Right lung (tissue), 10 donors: ENCODE measurements at places on chromosomes 1 and 21. TPM values are rescaled to one million over a fixed set of nuclear protein-coding genes. Genes with fewer than 3 reads are reported as not detected.

- no peak for DNase-seq
These were observed 21.3 kb downstream of the BACE2 start for GRCh38 chr21:41189150-41189745.

EVA1C gene
- 3.2 TPM for polyA plus RNA-seq

- no peak for DNase-seq
These were observed 3.8 kb downstream of the PHGDH start for GRCh38 chr1:119715542-119715941.

- DNase-seq: no peak
These were observed 8.9 kb upstream of the PRDM16 start for GRCh38 chr1:3060127-3060526.
